AG04450 (cell line): ENCODE measurements at places on chromosomes 11 and 22.

DNA sequence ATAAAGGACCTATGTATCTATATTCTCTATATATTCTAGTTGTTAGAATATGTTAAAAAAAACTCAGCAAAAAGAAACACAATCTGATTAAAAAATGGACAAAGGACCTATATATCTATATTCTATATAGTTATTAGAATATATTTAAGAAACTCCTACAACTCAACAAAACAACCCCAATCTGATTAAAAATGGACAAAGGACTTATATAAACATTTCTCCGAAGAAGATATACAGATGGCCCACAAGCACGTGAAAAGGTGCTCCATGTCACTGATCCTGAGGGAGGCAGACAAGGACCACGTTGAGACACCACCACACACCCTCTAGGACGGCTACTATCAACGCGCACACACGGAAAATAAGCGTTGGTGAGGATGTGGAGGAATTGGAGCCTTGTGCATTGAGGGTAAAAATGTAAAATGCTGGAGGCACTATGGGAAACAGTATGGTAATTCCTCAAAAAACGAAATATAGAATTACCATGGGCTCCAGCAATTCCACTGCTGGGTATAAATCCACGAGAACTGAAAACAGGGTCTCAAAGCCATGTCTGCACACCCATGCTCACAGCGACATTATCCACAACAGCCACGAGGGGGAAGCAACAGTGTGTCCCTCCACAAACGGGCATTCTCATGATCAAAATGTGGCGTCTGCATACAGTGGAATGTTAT is 22.7 kb downstream of the YPEL1 start:
- peak; percentile 52 for DNase-seq

DNA sequence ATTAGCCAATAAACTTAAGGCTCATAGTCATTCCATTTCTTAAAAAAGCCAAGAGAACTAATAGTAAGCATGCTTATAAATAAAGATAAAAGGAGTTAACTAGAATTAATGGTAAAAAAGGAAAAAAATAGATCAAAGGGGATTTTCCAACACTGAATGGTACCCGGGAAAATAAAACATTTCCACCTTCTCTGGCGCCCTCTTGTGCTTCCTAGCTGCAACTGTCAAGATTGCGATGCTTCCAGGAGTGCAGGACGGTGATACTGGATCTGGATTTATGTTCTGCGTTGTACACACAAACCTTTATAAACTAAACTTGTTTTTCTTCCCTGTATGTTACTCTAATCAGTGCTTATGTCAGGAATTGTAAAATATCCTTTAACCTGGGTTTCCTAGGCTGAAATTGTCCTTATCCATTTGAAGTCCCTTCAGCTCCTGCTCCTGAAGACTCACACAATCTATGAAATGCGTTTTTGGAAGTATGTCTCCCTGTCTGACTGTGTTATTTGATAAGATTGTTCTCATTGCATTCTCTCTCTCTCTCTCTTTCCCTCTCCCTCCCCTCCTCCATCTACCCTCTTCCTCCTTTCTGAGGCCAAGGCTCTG is 9.6 kb upstream of the HTATIP2 start:
- no peak for DNase-seq

- DNase-seq, result no peak
Measured at GRCh38 chr22:49760630-49761571, 66.8 kb downstream of the BRD1 start.

DNA sequence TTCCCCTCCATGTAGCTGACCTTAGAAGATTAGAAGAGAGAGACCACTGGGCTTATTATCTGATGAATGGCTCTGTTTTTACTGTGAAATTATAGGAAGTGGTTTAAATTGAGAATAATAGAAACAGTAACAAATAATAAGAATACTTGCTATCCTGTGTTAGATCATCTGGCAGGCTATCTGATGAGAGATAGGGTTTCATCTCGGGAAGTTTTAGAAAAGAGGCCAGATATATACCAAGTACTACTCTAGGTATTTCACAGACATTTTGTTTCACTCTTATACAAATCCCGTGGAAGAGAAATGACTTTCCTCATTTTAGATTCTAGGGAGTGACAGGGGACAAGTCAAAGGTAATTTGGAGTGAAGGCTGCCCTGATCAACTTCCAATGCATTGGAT is 198.4 kb downstream of the MAML2 start:
- DNase-seq, result no peak

DNA sequence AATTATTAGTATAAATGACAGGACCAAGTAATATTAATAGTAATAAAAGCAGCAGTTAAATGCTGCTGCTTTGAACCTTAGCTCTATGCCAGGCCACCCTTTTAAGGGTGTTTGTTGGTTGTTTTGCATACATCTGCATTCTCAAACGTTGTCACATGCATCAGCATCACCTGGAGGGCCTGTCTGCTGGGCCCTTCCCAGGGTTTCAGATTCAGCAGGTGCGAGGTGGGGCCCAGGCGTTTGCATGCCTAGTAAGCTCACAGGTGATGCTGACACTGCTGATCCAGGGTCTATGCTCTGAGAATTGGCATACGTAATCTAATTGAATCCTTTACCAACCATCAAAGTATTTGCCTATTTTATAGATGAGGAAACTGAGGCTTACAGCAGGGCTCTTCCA is 246.5 kb downstream of the CADM1 start:
- DNase-seq, result no peak

- no peak for DNase-seq
Measured at GRCh38 chr11:85752201-85752889, 58.6 kb downstream of the SYTL2 start.

DNA sequence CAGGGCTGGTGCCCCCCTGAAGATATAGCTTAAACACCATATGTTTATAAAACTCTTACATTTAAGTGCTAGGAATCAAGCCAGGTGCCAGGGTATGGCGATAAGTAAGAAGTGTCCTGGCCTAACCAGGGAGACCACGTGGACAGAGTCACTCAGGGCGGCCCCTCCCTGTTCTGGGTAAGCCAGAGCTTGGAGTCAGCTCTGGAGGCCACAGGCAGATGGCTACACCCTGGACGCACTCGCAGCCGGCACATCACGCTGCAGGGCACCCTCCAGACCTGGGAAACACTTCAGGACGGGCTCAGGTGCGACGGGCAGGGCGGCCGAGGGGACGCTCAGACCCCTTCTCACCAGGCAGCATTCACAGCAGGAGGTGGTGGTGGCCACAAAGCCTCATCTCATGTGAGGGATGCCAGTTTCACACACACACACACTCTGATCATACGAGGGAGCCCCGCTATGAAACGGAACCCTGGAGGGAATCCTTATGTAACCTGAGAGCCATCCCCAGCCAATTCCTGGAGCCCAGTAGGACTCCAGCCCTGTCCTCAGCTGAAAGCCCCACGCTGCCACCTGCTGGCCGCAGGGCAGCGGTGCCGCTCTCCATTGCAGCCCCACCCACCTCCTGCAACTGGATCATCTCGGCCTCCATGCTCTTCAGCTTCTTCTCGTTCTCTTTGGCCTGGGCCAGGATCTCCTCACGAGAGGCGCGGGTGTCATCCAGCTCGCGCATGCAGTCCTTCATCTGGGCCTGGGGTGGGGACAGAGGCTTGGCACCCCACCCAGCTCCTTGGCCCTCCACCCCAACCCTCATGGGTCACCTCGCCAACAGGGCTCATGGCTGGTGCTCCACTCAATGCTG is 33.4 kb downstream of the APOL1 start:
- peak; percentile 56 for DNase-seq

DNA sequence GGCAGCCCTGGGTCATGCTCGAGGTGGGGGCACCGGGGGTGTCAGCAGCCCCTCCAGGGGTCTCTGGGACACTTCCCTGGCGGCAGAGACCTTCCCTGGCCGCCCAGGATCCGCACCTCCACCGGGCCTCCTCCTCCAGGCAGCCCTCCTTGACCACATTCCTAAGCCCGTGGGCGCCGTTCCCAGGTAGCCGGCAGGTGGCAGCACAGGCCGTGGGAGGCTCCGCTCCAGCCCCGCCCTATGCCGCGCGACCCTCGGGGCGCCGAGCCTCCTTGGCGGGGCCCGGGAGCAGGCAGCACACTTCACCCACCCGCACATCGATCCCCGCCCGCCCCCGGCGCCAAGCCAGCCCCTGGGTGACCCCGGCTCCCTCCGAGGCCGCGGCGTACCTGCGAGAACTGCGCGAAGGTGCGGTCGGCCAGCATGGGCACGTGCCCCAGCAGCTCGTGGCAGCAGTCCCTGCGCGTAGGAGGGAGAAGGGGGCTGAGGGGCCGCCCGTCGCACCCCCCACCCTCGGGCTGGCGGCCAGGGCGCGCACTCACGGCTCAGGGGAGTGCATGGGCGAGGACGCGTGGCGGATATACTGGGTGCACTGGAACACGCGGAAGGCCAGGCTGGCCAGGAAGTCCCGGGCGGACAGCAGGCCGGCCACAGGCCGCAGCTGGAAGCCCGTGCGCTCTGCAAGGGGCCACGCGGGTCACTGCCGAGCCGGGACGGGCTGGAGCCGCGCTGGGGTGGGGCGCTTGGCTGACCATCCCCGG is 5.3 kb upstream of the INS start:
- DNase-seq, result no peak

- no peak for DNase-seq
Measured at GRCh38 chr22:23067691-23068090, 2.6 kb upstream of the GNAZ start.
